ENCODE measurements at places on chromosomes 7 and 10.

DNA sequence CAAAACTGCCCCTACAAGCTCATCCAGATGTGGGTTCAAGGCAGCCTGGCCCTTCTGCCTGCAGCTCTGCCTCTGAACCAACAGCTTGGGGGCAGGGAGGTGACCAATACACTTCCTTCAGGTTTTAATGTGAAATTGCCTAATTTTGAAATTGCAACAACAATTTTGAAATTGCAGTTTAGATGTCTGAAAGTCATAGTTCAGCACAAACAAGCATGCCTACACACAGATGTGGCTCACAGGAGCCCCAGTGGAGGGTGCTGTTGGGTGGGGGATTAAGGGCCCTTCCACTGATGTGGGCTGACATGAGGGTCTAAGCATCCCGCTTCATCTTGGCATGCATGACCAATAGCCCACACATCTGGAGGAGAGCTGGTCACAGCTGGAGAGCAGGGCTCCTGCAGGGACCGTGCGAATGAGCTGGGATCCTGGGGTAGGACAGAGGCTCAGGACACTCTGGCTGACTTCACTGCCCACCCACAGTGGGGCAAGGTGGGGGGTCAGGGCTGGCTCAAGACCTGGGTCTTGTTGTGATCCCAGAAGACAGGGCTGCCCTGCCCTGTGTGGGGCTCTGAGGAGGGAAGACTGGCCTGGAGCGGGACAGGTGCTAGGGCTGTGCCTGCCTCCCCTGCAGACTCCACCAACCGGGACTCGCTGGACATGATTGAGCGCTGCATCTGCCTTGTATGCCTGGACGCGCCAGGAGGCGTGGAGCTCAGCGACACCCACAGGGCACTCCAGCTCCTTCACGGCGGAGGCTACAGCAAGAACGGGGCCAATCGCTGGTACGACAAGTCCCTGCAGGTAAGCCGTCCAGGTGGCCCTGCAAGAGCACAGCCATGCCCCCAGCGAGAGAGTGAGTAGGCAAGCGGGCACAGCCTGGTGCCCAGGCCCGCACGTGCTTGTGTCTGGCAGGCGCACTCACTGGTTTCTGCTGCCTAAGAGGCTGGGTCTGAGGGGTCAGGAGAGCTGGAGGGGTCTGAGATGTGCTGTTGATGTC lies 32.3 kb downstream of the CHAT start:
- DNase-seq = no peak

- no peak for DNase-seq
Observed at GRCh38 chr10:69730251-69731156, 71.2 kb upstream of the COL13A1 start.

- DNase-seq = peak; percentile 70
Observed at GRCh38 chr10:30591249-30591670, 38.3 kb downstream of the LYZL2 start.

GRCh38 chr7:115340828-115341227 lies 418.9 kb downstream of the MDFIC start:
- no peak for DNase-seq

DNA sequence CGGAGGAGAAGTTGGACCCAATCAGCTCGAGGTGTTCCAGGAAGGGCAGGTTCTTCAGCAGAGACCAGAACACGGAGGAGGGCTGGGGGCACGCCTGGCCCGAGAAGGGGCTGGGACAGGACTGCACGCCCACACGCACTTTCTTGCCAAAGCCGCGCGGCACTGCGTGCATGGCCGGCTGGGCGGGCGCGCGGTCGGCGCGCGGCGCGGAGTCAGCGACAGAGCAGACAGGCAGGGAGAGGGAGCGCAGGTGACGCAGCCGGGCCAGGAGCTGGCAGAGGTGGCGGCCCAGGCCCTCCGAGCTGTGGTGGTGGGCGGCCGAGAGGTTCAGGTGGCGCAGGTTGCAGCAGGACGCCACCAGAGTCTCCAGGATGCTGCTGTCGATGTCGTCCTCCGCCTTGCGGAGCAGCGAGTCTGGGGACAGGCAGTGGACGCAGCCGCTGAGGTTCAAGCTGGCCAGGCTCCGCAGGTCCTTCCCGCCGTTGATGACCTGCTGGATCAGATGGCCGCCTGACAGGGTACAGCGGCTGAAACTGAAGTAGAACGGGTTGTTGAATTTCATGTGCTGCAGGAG lies 77.2 kb upstream of the TNRC18 start:
- DNase-seq = no peak

- no peak for DNase-seq
Observed at GRCh38 chr10:27190508-27190907, 35.4 kb downstream of the MASTL start.

DNA sequence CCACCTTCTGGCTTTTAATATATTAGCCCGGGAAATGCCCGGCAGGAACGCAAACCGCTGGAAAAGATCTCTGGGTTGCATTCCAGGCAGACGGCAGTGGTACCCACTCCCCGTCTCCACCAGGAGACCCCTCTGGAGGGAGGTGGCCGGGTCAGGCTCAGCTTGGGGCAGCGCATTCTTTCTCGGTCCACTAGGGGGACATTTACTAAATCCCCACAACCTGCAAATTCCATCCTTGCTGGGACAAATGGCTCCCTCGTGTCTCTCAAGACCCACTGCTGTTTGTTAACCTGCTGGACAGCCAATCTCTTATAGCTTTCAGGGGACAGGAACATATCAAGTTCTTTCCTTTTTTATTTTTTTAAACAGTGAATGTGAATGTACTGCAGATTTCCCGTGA lies 45.8 kb upstream of the CARD11 start:
- DNase-seq = peak; percentile 29

GRCh38 chr10:81367132-81367531 lies 507.9 kb upstream of the NRG3 start:
- no peak for DNase-seq

DNA sequence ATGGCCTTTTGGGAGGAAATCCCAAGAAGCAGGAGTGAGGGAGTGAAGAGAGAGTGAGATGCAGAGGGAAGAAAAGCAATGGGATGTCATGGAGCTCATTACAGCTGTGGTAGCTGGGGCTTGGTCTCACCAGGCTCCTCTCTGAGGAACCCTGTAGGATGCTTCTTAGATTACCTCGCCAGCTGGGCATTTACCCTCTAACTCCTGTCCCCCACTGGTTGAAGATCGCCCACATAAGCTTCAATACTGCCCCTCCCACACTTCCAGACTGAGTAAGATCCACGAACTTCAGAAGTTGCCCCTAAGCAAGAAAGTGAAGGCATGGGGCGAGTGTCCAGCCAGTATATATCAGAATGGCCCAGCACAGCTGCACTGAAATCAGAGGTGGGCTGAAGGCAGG lies 58.1 kb upstream of the SLC35B4 start:
- no peak for DNase-seq

DNA sequence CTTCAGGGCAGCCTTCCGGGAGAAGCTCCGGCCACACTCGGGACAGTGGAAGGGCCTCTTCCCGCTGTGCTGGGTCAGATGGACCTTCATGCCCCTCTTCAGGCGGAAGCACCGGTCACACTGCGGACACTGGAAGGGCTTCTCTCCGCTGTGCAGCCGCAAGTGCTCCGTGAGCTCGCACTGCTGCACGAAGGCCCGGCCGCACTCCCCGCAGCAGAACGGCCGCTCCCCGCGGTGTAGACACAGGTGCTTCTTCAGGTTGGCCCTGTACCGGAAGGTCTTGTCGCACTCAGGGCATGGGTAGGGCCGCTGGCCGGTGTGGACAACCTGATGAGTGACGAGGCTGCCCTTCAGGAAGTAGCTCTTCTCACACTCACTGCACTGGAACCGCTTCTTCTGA lies 14.2 kb upstream of the ZNF786 start:
- no peak for DNase-seq

All from hematopoietic multipotent progenitor cell treated with erythropoietin and hydrocortisone succinate and interleukin-3 and kit ligand, for 8 days (in vitro differentiated cells).